ENCODE measurements at places on chromosomes 7 and 10. TPM values are rescaled to one million over a fixed set of nuclear protein-coding genes. Genes with fewer than 3 reads are reported as not detected.
A peak's percentile ranks its signal among the peaks of the same experiment; 100 is the strongest.

Gene EPO
- not detected for total RNA-seq

GRCh38 chr7:4486907-4487306 is 195.2 kb upstream of the FOXK1 start:
- DNase-seq, result no peak

- DNase-seq, result no peak
Measured at GRCh38 chr10:91367127-91367531, 43.0 kb upstream of the HECTD2 start.

GRCh38 chr7:20164425-20165145 is 52.6 kb downstream of the MACC1 start:
- DNase-seq, result no peak

Gene NHLRC2
- total RNA-seq, result 20.2 TPM

GRCh38 chr10:102615361-102615760 is 28.9 kb upstream of the TRIM8 start:
- DNase-seq, result no peak

Gene NKX2-3
- total RNA-seq, result not detected

Gene NUTM2B
- total RNA-seq, result 0.76 TPM

- DNase-seq, result peak; percentile 50
Measured at GRCh38 chr7:107150375-107151073, 18.3 kb upstream of the HBP1 start.

Gene CALML5
- not detected for total RNA-seq

Gene TYW1B
- 2.4 TPM for total RNA-seq

DNA sequence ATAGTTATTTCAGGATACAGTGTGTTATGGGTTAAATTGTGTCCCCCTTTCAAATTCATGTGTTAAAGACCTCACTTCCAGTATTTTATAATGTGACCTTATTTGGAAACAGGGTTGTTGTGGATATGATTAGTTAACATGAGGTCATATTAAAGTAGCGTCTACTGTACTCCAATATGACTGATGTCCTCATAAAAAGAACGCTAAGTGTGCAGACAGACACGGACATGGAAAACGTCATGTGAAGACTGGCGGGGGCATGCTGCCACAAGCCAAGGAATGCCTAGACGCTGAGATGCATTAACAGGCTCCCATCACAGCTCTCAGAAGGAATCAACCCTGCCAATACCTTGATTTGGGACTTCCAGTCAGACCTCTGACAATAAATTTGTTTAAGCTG is 1.5 kb upstream of the WDR37 start:
- DNase-seq, result no peak

- peak; percentile 34 for DNase-seq
Measured at GRCh38 chr7:73612598-73613269, 11.6 kb downstream of the MLXIPL start.

DNA sequence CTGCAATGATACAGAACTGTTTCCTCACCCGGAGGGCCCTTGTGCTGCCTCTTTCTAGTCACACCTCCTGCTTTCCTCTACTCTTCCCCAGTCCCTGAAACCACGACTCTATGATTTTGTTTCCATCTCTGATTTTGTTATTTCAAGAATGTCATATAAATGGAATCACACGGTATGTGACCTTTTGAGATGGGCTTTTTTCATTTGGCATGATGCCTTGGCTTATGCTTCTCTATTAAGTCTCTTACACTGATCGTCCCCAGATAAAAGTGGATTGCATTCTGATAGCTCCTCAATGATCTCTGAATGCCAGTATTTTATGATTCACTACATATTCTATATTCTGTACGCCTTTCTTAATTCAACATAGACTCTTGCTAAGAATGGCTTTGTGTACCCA is 78.2 kb downstream of the GALNT11 start:
- DNase-seq, result no peak

DNA sequence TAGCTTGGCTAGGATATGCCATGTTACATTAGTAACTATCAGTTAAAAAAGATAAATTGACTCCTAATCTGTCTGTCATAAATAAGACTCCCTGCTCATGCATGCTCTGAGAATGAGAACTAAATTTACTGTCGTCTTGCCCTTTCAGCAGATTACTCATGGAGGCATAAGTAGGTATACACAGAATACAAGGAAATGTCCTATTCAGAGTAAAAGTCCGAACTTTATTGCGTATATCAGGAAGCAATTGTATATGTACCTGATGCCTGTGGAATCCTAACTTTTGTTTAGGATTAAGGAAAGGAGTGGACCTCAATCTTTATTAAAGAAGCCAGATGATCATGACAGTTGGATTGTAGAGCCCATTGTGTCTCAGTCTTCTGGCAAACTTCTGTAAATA is 118.6 kb downstream of the THSD7A start:
- DNase-seq, result no peak

Gene CREB3L2
- 39.9 TPM for total RNA-seq

- no peak for DNase-seq
Measured at GRCh38 chr7:748446-748845, 21.4 kb upstream of the PRKAR1B start.

DNA sequence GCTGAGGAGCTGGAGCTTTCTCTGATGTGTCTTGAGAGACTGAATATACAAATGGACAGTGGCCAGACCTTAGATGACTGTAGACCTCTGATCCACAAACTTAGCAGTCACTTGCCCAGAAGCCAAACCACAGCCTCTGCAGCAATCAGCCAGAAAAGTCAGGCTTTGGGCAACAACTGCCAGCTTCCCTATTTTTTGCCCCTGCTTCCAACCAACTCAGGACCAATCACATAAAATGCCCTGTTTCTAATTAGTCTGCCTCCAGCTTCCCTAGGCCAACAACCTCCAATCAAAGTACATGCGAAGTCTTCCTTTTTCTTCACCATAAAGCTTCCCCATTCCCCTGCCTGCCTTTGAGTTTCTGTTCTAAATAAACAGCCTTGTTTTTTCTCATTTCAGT is 37.8 kb upstream of the CACUL1 start:
- DNase-seq, result no peak

- no peak for DNase-seq
Measured at GRCh38 chr7:93873998-93874574, 16.5 kb downstream of the TFPI2 start.

GRCh38 chr10:12502526-12503274 is 153.4 kb downstream of the CAMK1D start:
- DNase-seq, result no peak

- no peak for DNase-seq
Measured at GRCh38 chr7:133646472-133647315, 393.8 kb downstream of the EXOC4 start.

Gene PLCE1
- total RNA-seq, result 1.8 TPM

- DNase-seq, result no peak
Measured at GRCh38 chr7:122383934-122384333, 79.4 kb upstream of the FEZF1 start.

Gene EDRF1
- total RNA-seq, result 19.9 TPM
